ENCODE measurements at places on chromosomes 3 and 15.

DNA sequence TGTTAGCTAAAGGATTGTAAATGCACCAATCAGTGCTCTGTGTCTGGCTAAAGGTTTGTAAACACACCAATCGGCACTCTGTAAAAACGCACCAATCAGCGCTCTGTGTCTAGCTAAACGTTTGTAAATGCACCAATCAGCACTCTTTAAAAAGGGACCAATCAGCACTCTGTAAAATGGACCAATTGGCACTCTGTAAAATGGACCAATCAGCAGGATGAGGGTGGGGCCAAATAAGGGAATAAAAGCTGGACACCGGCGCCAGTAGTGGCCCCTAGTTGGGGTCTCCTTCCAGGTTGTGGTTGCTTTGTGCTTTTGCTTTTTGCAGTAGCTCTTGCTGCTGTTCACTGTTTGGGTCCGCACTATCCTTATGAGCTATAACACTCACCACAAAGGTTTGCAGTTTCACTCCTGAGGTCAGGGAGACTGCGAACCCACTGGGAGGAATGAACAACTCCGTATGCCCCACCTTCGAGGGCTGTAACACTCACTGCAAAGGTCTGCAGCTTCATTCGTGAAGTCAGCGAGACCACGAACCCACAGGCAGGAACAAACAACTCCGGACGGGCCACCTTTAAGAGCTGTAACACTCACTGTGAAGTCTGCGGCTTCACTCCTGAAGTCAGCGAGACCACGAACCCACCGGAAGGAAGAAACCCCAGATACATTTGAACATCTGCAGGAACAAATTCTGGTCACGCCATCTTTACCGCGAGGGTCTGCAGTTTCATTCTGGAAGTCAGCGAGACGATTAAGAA lies 1.1 kb upstream of the SUCLG2 start:
- DNase-seq: peak; percentile 53

- DNase-seq: no peak
Observed at GRCh38 chr3:126490619-126491018, 14.9 kb upstream of the ZXDC start.

GRCh38 chr15:71509139-71509538 lies 301.2 kb upstream of the NR2E3 start:
- DNase-seq: no peak

GRCh38 chr3:42696356-42697288 lies 6.0 kb downstream of the HHATL start:
- no peak for DNase-seq

DNA sequence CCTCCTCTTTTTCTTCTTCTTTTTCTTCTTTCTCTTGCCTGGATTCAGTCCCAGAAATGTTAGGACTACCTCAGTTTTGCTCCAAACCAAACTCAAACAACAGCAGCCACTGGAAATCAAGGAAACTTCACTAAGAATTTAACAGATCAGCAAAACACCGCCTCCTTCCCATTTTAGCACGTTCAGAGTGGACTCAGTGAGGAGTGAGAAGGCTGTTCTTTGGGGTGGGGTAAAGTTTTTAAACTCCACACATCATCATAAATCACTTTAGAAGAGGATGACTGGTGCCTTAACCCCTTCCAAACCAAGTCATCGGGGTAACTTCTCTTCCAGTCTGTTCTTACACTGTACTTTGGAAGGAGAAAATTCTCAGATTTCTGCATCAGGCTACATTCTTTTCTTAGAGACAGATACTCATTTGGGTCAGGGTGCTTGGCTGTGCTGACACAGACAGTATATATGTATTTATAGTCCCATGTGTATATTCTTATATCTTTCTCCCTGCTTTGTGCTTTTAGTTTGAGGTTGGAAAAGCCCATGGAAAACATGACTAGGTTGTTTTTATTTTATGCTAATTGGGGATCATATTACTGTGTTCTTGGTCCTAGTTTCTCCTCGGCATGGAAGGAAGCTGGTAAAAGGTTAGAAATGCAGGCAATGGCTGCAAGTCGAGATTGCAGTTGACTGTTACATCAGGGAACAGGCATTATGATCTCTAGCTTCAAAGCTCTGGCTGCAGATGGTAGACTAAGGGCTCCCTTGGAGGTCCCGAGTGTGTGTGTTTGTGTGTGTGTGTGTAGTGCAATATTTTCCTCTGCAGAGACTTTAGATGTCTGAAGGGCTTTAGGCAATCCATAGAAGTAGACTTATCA lies at the start of gene CCDC80:
Gene CCDC80 (minus strand): TSS at position 214 of the 872 bp plus-strand sequence. CDS start 1,238 bp downstream, outside the sequence.
- no peak for DNase-seq

DNA sequence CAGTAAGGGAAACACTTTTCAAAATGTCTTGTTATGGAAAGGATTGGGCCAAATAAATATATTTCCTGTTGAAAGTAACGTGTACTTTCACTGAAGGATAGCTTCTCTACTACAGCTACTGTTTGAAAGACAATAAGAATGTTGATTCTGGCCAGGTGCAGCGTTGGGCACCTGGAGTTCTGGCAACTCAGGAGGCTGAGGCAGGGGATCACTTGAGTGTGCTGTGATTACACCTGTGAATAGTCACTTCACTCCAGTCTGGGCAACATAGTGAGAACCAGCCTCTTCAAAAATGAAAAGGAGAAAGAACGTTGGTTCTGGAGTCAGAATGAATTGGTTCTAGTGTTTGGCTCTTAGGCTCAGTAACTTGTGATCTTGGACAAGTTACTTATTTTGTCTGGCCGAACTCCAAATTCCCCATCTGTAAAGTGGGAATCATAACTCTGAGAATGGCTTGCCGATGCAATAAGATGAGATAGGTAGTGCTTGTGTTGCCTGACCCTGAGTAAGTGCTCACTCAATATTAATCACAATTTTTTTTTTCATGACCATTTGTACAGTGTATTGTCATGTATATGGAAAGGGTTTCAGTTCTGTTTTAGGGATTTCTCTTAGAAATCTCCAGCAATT lies 310.8 kb downstream of the PTPRG start:
- DNase-seq: no peak

DNA sequence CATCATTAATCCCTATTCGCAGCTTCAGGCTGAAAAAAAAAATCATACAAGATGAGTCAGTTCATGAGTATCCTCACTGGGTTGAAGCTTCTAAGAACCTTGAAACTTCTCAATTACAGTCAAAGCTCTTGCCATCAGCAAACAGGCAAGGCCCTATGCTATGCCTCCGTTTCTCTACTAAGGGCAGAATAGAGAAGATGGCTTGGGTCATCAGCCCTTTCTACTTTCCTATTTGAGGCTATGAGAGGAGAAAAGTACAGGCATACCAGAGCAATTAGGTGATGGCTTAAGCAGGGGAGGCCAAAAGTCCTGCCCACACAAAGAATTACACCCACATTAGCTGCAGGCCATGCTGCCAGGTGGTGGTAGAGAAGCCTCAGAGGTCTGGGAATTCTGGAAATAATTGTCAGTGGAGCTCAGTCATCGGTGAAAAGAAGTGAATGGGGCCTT lies 89.0 kb downstream of the MRPL46 start:
- no peak for DNase-seq

DNA sequence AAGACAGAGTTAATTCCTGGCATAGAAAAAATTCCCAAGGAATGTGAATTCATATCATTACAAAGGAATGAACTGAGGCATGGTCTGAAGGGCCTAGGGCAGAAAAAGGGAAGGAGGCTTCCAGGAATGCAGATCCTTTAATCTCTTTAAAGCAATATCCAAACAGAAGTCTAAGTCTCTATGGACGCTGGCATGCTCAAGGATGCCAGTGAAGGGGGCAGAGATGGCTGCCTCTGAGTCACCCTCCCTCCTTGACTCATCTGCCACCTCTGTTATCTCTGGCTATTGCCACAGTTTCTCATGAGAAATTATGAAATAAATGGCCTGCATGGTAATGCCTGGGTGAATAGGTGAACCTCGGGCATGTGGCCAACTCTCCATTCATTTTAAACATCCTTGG lies 96.3 kb upstream of the BCL6 start:
- no peak for DNase-seq

DNA sequence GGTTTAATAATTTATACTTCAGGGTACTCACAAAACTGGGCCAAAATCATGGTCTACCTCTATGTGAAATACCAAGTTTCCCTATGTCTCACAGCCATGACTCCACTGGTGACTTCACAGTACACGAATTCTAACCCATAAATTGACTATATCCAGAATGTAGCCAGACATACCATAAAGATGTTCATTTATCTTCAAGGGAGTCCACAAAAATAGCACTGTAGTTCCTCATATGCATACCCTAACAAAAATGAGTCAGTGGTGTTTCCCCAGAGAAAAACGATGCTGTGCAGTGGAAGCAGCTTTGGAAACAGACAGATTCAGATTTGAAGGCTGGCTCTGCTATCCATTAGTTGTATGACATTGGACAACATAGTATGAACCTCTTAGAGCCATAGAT lies 438.8 kb downstream of the FHIT start:
- no peak for DNase-seq

GRCh38 chr3:129687586-129688125 lies 81.2 kb upstream of the PLXND1 start:
- no peak for DNase-seq

DNA sequence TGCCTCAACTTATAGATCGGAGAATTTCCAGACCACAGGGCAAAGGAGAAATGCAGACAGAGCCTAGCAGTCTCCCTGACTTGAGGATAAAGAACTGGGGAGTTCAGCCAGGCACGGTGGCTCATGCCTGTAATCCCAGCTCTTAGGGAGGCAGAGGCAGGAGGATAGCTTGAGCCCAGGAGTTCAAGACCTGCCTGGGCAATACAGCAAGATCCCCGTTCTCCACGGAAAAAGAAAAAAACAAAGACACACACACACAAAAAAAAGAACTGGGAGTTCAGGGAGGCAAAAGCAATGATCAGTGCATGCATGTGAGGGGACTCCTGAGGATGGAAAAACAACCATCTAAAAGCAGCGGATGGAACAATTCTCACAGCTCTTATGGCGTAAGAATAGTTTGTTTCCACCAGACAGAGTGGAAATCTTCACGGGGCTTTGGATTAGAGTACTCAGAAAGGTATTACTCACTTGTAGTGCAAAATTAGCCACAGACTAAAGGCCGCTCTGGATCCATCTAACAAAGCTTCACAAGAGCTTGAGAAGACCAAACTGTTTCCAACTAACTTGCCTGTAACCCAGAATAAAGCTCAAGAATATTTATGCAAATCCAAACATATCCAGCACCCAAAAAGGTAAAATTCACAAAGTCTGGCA lies 16.3 kb downstream of the SEC11A start:
- DNase-seq: no peak

DNA sequence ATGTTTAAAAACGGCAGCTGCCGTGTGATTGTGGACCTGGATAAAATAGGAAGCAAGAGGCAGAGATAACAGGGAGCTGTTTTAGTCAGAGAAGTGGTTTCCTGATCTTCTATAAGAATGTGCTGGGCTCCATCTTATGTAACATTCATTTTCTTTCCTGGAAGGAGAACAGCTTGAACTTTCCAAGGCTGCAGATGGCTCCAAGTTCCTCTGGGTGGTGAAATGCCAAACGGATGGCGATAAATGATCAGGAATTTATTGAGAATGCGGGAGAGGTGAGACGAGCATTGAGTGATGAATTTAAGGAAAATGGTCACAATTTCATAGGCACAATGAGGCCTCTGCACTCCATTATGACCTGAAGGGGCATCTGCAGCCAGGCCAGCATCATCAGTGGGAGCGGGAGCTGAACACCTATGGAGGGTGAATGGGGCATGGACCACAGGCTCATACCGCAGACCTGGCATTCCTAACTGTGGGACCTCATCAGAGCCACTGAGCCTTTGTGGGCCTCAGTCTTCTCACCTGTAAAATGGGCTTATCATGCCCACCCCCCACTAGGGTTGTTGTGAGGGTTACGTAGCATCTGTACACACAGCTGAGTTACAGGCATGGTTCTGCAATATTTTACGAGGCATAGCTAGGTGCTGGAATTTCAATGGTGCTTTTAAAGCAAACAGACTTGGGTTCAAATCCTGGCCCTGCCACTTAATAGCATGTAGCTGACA lies 17.1 kb downstream of the MGLL start:
- DNase-seq: no peak

DNA sequence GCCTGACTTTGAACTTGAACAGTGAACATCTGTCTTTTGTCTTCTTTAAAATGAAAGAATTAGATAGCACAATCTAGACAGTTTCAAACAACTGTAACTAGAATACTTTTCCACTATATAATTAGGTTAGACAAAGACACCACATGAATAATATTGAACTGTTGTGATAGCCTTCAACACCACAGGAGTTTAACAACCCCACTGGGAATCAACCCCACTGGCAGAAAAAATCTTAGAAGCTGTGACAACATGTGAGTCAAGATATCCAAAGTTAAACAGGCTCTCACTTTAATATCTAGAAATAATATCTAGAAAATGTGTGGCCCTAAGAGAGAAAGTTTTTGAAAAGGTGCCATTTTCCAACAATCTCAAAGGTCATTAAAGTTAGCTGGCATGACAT lies 64.4 kb upstream of the PRICKLE2 start:
- DNase-seq: no peak

GRCh38 chr15:35514759-35515158 lies 31.2 kb downstream of the DPH6 start:
- DNase-seq: no peak
